ENCODE measurements at places on chromosomes 2 and 18.

- no peak for DNase-seq
Measured at GRCh38 chr2:151189125-151189524, 72.5 kb downstream of the RBM43 start.

DNA sequence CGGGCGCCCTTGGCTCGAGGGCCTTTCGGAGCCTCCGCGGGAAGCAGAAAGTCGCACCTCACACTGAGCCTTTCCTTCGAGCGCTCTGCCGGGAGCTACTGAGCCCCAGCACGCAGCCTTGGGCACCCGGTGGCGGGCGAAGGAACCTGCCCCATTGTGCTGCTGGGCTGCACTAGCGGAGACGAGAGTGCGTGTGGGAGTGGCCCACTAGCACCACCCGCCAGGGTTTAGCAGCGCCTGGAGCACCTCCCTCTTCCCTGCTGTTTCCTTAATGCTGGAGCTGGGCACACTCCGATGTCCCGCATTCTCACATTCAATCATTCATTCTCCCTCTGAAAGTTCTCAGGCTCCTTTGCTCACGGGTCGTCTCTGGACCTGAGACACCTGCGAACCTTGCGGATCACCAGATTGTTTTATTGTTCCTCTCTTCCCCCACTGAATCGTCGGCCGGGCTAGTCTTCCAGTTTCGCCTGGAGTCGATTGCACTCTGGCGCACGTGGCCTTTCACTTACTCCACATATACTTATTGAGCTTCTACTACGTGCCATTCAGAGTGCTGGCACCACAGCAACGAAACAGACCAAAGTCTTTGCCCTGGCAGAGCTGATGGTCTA is 8.5 kb upstream of the PAX3 start:
- peak; percentile 19 for DNase-seq

GRCh38 chr2:233821709-233822100 is 32.6 kb downstream of the HJURP start:
- DNase-seq, result no peak

DNA sequence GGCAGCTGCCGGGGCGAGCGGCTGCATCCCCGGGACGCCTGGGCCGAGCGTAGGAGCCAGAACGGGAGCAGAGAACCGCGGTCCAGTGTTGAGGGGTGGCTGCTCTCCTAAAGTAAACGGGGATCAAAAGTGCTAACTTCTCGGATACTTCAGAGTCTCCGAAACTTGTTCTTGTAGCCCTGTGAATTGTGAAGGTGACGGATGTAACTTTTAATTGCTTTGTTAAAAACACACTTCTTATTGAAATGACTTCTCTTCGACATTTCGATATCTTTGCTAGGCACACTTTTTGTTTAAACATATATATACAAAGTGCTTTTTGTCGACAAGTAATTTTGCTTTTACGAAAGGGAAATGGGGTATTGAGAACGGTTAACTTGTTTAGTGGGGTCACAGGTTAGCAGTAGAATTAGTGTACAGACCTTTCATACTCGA is 540 bp downstream of the ATP9B start:
- no peak for DNase-seq

GRCh38 chr2:221420245-221420644 is 151.9 kb downstream of the EPHA4 start:
- DNase-seq, result no peak

DNA sequence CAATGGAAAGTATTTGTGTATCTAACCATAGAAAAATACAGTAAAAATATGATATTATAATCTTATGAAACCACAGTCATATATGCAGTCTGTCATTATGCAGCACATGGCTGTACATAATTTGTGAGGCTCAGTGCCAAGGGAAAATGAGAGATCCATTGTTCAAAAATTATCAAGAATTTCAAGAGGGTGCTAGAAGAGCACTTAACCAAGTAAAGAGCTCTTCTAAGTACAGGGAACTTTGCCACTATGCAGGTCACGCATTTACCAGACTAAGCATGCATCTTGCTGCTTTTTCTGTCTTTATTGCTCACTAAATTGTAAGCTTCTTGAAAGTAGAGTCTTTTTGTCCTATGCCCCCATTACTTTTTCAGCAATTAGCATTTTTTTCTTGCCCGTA is 438.0 kb downstream of the LRP1B start:
- DNase-seq, result no peak

- DNase-seq, result no peak
Measured at GRCh38 chr2:974054-974453, 23.4 kb downstream of the SNTG2 start.

DNA sequence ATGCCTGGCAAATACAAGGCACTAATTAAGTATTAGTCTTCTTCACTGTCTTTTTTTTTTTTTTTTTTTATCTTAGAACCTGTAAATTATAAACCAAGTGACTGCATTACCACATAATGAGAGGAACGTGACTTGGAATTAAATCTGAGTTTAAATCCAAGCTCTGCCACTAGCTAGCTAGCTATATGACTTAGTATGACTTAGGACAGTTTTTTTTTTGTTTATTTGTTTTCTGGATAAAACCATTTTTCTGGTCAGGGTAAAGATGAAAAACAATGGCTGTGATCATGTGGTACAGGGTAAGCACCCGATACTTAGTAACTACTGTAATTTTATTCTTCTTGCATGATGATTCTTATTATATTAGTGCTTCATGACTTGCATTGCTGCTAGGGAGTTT is 191.8 kb upstream of the LRRTM1 start:
- DNase-seq, result no peak

DNA sequence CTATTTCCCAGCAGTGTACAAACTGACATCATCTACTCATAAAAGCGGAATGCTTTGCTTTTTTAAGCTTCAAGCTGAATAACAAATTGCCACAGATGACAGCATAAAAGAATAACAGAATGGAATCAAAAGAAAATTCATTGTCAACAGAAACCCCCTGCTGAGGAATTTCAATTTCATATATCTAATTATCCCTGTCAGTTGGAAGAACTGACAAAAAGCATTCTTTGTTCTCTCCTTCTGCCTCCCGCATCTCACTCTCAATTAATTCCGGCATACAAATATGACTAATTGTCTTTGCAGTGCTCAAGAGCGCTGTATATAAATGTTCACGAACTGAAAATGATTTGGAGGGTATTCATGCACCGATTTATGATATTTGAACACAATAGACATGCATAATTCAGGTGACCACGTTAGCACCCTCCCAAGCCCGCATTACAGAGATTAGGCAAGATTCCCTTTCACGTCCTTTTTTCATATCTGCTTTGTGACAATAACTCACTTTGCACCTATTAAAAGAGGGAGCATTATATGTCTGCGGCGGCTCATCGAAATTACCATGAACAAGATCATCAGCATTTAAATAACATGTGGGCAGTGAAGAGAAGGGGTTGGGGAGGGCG is 277.7 kb upstream of the SALL3 start:
- no peak for DNase-seq

DNA sequence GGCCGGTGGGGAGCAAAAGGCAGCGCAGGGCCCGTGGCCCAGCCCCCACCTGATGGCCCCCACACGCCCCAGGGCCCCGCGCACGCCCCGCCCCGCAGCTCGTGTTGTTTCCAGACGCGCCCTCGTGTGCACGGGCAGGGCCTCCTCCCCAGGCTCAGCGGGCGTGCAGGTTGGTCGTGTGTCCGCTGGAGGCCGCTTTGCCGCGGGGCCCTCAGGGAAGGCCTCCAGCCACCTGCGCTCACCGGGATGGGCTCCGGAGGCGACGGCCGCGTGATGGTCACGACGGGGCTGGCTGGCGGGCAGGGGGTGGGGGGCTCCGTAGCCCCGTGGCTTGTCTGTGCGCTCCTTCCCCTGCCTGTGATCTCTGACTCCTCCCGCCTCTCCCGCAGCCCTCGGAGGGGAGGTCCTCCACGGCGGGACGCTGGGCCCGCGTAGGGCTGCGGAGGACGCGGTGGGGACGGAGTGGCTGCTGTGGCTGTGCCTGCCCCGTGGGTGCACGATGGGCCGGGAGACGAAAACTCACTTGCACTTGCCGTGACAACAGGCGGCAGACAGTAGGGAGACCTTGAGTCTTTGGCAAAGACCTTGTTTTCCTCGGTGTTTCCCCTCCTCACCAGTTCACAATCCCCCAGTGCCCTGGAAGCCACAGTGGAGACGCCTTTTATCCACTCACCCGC is 67.1 kb downstream of the RTP5 start:
- no peak for DNase-seq

DNA sequence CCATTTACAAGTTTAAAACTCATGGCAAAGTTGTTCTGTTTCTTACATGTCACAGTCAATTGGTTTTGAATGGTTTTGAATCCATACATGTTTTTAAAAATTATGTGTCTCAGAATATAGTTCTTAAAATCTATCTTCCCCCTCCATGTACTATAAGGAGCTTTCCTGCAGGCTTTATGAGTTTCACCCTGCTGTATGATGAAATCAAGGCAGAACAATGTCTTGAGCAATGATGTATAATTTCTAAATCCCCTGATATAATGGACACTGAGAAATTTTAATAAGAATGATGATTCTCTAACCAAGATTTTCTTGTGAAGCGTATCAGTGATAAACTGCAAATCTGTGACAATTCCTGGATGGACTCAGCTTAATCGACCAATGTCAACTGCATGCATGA is 10.6 kb upstream of the ZNF516 start:
- no peak for DNase-seq

GRCh38 chr18:4196351-4196750 is 258.8 kb downstream of the DLGAP1 start:
- DNase-seq, result no peak

- DNase-seq, result no peak
Measured at GRCh38 chr2:219526320-219527075, 12.2 kb downstream of the ASIC4 start.

GRCh38 chr2:128196471-128196931 is 105.5 kb downstream of the UGGT1 start:
- peak; percentile 25 for DNase-seq

- DNase-seq, result no peak
Measured at GRCh38 chr2:45883603-45884000, 232.1 kb downstream of the PRKCE start.

DNA sequence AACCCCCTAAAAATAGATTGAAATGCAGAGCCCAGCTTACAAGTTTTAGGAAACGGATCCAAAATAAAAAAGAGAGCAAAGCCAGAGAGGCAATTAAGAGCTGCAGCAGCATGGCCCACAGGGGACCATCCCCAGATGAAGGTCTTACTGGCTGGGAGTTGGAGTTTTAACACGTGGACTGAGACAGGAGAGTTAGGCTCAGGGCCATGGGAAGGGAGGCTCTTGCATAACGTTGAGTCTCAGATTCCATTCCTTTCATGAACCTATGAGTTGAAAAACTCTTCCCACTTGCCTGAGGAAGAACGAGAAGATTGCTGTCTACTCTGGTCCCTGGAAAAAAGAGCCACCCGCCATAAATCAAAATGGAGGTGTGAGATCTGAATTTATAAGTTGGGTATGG is 101.8 kb upstream of the NDUFV2 start:
- no peak for DNase-seq

DNA sequence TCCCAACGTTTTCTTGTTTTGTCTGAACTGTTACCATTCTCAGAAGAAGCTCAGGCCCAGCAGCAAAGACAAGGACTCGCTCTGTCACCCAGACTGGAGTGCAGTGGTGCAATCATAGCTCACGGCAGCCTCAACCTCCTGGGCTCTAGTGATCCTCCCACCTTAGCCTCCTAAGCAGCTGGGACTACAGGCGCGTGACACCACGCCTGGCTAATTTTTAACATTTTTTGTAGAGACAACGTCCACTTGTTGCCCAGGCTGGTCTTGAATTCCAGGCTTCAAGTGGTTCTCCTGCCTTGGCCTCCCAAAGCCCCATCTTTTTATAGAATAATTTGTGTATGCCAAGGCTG is 2.0 kb upstream of the SMYD5 start:
- DNase-seq, result no peak

- DNase-seq, result no peak
Measured at GRCh38 chr18:59323931-59324622, 5.6 kb upstream of the CPLX4 start.

- DNase-seq, result no peak
Measured at GRCh38 chr2:119550346-119550745, 6.1 kb downstream of the CFAP221 start.

DNA sequence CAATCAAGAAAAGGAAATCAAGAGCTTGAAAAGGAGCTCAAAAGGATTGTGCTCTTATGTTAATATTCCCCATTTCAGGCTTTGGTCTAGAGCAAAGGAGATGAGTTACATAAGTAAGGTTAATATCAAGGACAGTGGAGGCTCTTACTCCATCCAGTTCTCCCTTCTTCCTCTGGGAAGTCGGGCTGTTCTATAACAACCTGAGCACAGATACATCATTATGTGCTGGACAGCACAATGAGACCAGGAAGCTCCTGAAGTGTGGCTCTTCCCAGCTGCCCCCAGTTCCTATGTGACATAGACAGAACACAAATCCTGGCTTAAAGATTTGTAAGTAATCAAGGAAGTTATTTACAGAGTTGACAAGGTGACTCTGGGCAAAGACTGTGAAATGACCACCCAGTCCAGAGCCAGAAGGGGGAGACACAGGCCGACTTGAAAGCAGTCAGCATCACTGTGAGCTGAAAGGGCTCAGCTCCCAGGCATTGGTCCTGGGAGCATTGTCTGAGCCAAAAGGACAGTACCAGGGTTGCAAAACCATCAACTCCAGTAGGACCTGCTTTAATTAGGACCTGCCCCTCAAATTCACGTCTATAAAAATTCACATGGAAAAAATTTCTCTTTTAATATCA is 917.6 kb upstream of the ACVR2A start:
- DNase-seq, result no peak

- no peak for DNase-seq
Measured at GRCh38 chr18:11105463-11105862, 43.9 kb downstream of the PIEZO2 start.

DNA sequence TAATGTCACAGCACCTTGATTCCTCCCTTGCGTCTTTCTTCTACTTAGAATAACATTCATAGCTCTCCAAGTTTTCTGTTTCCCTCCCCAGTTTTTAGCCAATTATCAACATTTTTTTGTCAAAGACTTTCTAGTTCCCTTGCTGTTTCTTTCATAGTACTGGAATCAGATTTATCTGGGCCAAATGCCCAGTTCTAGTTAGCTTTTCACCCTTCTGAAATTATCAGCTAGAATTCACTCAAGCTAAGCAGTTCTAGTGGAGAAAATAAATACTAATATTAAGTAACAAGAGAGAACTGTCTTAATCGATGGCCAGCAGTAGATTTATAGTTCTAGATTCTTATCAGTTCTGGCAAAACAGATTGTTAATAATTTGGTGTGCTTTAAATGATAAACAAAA is 36.2 kb downstream of the EFEMP1 start:
- DNase-seq, result no peak
